AG10803 (cell line): ENCODE measurements at places on chromosomes 5 and 9.

DNA sequence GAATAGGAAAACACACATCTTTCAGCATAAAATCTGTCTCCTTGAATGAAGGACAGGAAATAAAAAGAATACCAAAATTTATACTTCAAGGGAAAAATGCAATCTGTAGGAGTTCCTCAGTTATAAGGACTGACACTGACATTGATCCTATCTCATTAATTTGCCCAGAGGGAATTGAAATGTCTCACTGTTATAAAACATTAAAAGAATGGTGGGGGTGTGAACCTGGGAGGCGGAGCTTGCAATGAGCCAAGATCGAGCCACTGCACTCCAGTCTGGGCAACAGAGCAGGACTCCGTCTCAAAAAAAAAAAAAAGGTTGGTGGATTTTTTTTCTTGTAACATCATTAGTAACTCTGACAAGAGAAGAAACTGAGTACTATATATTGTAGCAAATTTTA lies 60.8 kb downstream of the TTLL11 start:
- DNase-seq: no peak

GRCh38 chr5:13503017-13503416 lies 441.5 kb downstream of the DNAH5 start:
- no peak for DNase-seq

DNA sequence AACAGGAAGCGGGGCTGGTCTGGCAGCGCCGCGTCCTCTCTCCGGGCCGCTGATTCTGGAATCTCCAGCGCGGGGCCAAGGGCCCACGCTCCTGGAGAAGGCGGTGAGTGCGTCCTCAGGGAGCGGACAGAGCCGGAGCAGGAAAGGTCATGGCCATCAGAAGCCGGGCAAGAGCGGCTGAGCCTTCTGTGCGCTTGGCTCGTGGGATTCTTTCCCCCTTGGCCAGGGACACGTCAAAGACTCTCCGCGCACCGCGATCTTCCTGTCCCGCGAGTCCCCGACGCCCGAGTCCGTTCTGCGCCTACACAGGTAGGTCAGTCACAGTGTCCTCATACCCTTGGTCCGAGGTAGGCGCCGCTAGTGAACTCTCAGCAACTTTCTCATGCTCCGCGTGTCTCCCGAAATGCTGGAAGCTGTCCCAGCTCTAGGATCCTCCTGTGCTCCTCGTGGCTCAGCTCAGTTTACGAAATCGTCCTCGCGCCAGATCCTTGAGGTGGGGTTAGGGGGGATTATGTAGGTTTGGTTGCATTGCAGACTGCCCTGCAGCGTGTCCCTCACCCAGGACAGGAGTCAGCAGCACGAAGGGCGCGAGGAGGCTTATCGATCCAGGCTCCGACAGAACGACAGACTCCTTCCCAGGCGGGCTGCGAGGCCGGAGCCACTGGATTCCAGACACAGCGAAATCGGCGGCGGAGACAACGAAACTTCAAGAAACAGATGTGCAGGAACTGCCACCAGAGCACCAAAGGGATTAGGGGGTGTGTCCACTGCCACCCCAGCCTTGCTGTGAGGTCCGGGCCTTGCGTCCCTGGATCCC lies 8.7 kb downstream of the LHX6 start:
- DNase-seq: no peak

GRCh38 chr5:90440644-90441043 lies 31.1 kb upstream of the CETN3 start:
- no peak for DNase-seq

- DNase-seq: no peak
Observed at GRCh38 chr9:127651697-127652610, 39.9 kb downstream of the STXBP1 start.

- peak; percentile 82 for DNase-seq
Observed at GRCh38 chr9:129336601-129337331, 158.7 kb upstream of the IER5L start.

GRCh38 chr9:77766587-77766986 lies 118.5 kb upstream of the GNA14 start:
- no peak for DNase-seq

DNA sequence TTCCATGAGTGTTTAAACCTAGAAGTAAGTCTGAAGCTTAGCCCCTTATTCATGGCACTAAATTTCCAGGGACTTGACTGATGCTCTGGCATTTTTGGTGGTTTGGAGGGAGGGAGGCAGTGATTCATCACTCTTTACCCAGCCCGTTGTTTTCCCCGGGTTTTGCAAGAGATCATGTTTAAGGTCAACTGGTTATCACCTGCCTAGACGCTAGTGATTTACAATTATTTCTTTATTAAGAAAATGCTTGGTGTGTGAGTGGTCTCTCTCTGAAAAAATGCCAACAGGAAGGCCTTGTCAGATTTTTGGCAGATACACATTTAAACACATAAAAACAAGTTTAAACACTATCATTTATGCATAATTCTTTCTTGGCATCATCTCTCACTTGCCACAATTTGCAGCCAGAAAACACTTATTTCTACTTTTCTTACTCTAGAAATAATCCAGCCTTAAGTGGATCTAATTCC lies 737.9 kb upstream of the ZNF608 start:
- no peak for DNase-seq

GRCh38 chr5:181052672-181053487 lies 12.8 kb downstream of the BTNL9 start:
- DNase-seq: peak; percentile 4

- DNase-seq: peak; percentile 52
Observed at GRCh38 chr5:142110046-142110531, 1.5 kb downstream of the NDFIP1 start.

DNA sequence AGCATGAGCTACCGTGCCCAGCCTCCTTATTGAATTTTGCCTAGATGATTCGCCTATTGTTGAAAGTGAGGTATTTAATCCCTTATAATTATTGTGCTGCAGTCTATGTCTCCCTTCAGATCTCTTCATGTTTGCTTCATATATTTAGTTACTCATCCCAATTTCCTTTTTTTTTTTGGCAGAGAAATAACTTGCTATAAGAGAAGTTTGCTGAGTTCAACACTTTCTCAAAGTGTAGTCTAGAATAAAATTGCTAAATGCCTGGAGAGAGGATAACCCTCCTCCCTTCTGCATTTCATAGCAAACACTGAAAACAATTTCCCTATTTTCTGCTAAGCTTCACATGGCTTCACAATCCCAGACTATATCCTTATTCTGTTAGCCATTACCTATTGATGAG lies 136.6 kb upstream of the CD180 start:
- no peak for DNase-seq

- no peak for DNase-seq
Observed at GRCh38 chr5:88666761-88667495, 216.1 kb downstream of the MEF2C start.

DNA sequence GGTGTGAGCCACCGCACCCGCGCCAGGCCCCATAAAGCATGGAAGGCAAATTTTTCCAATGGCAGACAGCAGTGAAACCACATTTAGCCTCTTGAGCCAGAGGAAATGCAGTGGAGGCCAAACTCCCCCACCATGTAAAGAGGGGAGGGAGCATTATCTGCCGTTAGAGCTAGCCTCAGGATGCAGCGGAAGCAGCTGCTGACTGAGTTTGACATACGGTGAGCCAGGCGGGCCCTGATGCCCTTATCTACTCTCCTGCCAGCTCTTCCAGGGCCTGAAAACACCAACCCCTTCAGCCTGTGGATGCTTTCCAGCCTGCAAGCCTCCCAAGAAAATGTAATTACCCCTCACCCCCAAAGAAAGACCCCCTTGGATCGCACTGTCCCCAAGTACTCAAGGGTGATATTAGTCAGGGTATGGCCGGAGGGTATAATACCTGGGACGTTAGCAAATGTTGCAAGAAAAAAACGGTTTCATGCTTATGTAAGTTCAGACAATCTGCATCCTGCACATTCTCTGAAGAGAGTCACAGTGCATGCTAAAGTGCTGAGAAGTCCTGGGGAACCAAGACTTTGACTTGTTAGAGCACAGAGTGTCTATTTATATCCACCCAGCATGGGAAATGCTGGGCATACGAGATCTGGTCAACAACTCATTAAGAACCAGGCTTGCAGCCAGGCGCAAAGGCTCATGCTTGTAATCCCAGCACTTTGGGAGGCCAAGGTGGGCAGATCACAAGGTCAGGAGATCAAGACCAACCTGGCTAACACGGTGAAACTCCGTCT lies 11.3 kb upstream of the GGTA1 start:
- peak; percentile 20 for DNase-seq

GRCh38 chr5:178298283-178298807 lies 65.7 kb upstream of the PHYKPL start:
- DNase-seq: no peak
